ENCODE measurements at places on chromosomes 5 and 9.
A peak's percentile ranks its signal among the peaks of the same experiment; 100 is the strongest.

GRCh38 chr5:113192541-113192940, 215.9 kb downstream of the DCP2 start:
- no peak for DNase-seq

DNA sequence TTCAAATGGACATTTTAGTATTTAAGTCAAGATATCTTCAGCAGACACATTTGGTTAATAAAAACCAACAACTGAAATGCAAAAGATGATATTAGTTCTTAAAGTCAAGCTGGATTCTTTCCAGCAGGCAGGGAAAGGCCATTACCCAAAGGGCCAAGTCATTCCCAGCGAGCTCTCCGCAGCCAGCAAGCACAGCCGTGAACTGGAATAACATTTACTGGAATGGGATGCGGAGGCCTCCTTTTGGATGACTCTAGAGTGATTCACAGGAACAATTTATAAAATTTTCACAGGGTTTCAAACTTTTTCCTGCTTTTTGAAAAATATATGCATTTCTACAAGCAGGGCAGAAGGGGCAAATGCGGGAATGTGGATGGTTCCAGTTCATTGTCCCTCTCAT, 76.6 kb upstream of the DAB2 start:
- DNase-seq = peak; percentile 84

DNA sequence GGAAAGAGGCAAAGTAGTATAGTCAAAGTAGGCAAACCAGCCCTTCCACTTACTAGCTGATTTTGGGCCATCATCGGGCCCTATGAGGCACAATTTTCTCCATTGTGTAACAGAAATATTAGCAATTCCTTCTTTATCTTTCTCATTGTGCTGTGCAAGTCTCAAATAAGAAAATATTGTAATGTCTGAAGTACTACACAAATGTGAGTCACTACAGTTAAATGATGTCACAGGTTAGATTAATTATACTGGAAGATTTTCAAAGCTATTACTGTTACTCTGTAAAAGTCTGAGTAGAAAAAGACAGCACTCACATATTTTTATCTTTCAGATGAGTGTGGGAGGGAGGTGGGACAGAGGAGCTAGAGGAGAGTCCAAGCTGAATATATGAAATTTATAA, 12.4 kb upstream of the TMC1 start:
- DNase-seq = peak; percentile 35

- DNase-seq = peak; percentile 63
These were observed 32.6 kb upstream of the EGFL7 start for GRCh38 chr9:136629879-136630661.

DNA sequence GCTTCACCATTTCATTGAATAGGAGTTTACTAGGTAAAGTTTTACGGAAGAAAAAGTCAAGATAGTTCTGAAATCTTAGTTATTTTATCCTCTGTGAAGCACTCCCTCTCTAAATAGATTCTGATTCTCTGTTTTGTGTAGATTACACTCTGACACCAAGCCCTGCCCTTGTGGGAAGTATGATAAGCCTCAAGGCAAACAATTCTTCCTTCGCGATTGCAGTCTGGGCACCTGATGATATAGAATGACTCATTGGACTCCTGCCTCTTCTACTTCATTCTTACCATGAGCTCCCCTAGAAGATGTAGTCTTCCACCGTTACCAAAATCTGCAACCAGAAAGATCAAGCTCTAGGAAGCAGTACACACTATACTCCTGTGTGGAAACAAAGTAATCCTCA, 626.9 kb upstream of the PTGER4 start:
- no peak for DNase-seq

DNA sequence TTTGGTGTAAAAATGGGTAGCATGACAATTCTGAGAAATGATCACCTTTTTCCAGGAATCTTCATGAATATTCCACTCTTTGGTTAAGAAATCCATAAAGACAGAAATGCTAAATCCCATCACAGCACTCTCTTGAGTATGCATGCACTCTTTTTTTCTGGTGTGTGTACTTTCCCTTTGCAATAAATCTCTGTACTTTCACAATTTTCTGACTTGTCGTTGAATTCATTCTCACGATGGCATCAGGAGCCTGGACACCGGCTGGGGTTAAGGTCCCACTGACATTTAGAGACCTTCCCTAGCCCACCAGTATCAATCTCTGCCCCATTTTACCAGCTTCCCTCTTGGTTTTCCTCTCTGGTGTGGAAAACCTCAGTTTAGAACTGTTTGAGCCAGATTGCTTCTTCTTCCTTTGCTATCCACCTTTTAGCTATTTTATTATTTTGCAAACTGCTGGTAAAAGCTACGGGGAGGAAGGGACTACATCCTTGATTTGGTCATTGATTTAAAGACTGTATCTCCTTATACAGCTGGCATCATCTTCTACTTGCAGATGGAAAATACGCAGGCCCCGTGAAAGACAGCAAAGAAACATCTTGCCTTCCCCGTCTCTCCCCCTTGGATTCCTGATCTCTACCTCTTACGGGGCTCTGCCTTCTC, 59.9 kb upstream of the ZFR start:
- no peak for DNase-seq
